Adipocyte (in vitro differentiated cells): ENCODE measurements at places on chromosomes 11 and 22.

- DNase-seq, result no peak
These were observed 161.0 kb upstream of the B3GAT1 start for GRCh38 chr11:134572741-134573675.

- no peak for DNase-seq
These were observed 113.9 kb downstream of the CCDC81 start for GRCh38 chr11:86488553-86488952.

DNA sequence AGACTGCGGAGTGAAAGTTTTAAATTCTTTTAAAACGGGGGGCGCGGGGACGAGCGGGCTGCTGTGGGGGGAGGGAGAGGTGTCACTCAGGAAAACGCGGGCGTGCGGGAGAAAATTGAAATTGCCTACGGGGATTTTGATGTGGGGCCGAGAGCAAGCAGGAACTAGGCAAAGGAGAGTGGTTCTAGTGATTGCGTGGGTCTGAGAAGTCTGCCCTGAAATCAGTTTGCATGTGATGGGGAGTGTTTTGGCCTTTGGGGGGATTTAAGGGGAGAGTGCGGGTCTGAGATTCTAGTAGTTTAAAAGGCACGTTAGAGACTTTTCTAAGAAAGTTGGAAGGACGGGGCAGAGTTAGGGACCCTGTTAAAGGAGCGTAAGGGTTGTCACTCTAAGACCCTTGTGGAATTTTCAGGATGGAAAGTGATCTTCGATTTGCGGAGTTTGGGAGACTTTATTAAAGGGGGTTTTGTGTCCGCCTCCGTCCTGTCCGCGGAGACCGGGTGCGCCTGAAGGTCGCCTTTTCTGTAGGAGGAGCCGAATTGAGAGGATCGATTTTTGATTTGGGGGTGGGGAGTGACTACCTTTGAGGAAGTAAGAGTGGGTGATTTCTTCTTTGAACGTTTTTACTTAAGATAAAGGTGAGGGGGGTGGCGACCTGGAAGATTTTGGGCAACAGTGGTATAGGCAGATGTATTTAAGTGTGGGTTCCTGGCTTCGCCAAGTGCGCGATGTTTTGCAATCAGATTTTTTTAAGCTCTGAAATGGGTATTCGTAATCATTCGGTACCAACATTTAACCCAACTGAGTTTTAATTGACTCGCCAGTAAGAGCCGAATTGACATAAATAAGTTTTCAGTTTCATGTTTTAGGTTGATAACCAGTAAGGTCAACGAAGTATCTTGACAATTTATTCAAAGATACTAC lies 1.1 kb downstream of the EED start:
- DNase-seq, result peak; percentile 60

DNA sequence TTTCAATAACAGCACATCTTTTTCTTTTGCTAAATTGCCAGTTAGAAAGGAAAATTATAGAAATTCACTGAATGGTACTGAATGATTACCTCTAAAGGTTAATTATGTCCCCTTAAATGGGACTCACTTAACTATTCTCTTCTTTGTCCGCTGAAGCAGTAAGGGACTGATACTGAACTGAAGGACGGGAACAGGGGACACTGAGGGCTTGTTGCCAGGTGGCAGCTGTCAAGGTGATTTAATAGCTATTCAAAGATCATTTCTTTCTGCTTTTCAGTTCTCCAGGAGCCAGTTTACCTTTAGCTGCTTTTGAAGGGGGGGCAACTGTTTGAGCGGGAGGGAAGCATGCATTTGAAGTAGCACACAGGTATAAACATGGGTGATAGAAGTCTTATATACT lies 325.4 kb upstream of the CCDC90B start:
- DNase-seq, result no peak

- DNase-seq, result no peak
These were observed 101.6 kb upstream of the CARD18 start for GRCh38 chr11:105241136-105241535.

GRCh38 chr11:75994616-75995015 lies 179.6 kb downstream of the UVRAG start:
- no peak for DNase-seq
